ENCODE measurements at places on chromosomes 4 and X.
A peak's percentile ranks its signal among the peaks of the same experiment; 100 is the strongest.

DNA sequence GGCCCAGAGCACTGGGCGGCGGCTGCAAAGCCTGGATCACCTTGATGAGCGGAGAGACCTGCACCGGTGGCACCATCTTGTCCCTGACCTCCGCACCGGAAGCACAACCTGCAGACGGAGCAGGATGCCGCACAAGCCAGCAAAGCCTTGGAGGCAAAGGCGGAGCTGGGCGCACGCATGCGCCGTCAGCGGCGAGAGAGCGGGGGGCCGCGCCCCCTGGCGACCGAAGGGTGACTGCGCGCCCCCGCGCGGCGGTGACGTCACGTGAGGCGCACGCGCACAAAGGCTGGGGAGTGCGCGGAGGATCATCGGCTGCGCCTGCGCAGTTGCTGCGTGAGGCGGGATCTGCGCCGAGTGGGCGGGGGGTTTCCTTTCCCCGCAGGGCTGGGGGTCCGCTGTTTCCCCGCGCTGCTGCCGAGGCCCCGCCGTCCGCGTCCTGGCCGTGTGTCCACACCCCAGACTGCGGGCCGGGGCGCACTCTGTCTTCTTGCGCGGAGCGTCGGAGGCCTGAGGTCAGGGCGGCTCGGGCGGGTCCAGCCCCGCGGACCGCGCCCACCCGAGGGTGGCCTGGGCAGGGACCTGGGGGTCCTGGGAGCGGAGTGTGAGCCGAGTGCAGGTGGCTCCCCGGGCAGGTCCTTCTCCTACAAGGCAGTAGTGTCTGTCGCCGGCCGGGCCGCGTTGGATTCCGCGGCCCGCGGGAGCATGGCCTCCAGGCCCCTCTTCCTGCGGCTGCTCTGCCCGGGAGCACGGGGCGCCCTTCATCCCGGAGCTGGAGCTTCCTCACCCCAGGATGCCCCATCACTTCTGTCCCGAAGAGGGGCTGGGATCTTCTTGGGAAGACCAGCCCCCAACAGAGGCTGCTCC, at the start of the genes ATP5ME and MYL5:
Gene ATP5ME, minus strand, starts transcription at position 105 of the 864 bp plus-strand sequence. Its CDS starts 29 bp downstream, at position 76.
Gene MYL5, plus strand, starts transcription at position 371 of the 864 bp plus-strand sequence. CDS start 3,485 bp downstream, outside the sequence.
- peaks cover 10% of the 10 kb centered on the region for H3K4me1 ChIP-seq
- peaks cover 23% of the 10 kb centered on the region for H3K36me3 ChIP-seq
- peak within 1 kb of the TSS; percentile 89 for H3K4me3 ChIP-seq
- H3K27ac ChIP-seq = peak within 1 kb of the TSS; percentile 88
- H3K27me3 ChIP-seq = no peaks in the 10 kb centered on the region

DNA sequence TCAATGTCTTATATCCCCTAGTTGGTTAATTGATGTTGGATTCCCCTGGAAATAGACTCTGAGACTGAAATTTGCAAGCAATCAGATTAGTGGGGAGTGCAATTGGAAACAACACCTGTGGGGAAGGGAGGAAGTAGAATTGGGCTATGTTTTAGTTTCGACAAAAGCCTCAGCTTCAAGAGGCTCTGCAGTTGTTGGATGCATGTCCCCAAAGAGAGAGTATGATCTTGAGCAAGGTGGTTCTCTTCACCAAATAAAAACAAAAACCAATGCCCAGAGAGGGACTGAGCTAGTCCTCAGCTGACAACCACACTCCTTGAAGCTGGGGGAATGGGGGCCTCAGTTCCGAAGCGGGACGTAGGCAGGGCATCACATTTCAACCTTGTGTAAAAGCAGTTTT, 77.1 kb downstream of the PRKG2 start:
- H3K4me1 ChIP-seq = no peaks in the 10 kb centered on the region
- H3K4me3 ChIP-seq = no peak overlapping the region
- no peak for DNase-seq
- H3K36me3 ChIP-seq = no peaks in the 10 kb centered on the region

DNA sequence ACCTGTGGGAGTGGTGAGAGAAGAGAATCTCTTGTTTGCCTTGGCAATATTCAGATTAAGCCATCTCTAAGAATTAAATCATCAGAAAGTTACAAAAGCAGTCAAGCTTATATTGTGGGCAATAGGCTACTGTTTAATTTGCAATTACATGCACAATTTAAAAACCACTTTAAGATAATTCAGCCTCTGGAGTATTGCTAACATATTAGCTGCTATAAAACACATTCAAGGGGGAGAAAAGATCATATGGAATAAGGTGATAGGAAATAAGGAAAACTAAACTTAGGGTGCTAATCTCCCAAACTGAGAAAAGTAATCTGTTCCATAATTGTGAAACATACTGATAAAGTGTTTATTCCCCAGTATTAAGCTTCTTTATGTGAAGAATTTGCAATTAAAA, 103.9 kb downstream of the ARAP2 start:
- no peak overlapping the region for H3K4me3 ChIP-seq
- peaks cover 16% of the 10 kb centered on the region for H3K36me3 ChIP-seq
- H3K27ac ChIP-seq = no peak overlapping the region
- no peak for DNase-seq
- no peaks in the 10 kb centered on the region for H3K4me1 ChIP-seq
- no peaks in the 10 kb centered on the region for H3K27me3 ChIP-seq

DNA sequence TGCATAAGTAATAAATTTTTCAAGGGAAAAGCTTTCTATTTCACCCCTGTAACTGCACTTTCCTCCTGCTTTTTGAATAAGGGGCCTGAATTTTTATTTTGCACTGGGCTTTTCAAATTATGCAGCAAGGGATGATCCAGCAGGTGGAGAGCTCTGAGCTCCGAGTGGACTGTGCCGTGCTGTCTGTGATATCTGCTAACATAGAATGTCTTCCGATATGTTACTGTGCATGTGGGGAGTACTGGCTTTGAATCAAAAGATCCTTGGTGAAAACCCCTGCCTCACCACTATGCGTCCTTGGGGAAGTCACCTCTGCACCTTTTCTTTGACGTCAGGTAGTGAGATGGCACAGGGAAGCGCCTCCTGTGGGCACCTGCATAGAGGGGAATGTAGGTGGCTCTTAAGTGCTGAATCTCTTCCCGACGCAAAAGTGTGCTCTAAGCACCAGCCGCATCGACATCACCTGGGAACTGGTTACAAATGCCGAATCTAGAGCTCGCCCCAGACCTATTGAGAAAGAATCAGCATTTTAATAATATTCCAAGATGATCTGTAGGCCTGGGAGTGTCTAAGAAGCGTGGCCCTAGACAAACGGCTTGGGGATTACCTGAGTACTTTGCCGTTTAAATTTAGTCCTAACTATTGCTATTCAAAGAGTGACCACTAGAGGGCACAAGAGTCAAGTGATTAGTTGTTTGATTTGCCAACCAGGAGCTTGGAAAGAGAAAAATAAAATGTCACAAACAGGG, 19.2 kb upstream of the WFS1 start:
- H3K27me3 ChIP-seq = peaks cover 34% of the 10 kb centered on the region
- no peak for DNase-seq
- no peak overlapping the region for H3K4me3 ChIP-seq
- H3K27ac ChIP-seq = no peak overlapping the region
- peaks cover 5% of the 10 kb centered on the region for H3K4me1 ChIP-seq

GRCh38 chrX:69597399-69597798, 18.5 kb upstream of the EDA start:
- DNase-seq = no peak
- H3K27me3 ChIP-seq = no peaks in the 10 kb centered on the region
- no peak overlapping the region for H3K4me3 ChIP-seq
- H3K4me1 ChIP-seq = no peaks in the 10 kb centered on the region
- no peak overlapping the region for H3K27ac ChIP-seq

DNA sequence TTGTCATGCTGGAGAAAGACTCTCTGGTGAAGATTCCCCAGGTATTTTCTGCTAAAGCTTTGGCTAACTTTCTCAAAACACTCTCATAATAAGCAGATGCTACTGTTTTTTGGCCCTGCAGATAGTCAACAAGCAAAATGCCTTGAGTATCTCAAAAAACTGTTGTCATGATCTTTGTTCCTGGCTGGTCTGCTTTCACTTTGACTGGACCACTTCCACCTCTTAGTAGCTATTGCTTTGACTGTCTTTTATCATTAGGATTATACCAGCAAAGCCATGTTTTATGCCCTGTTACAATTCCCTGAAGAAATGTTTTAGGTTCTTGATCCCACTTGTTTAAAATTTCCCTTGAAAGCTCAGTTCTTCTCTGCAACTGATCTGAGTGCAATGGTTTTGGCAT, 231.5 kb downstream of the SLC7A11 start:
- no peak overlapping the region for H3K27ac ChIP-seq
- no peak for DNase-seq
- H3K4me3 ChIP-seq = no peak overlapping the region

GRCh38 chr4:101200561-101200960, 146.8 kb downstream of the PPP3CA start:
- H3K4me3 ChIP-seq = no peak overlapping the region
- peaks cover 28% of the 10 kb centered on the region for H3K4me1 ChIP-seq
- H3K27me3 ChIP-seq = no peaks in the 10 kb centered on the region

- no peak overlapping the region for H3K4me3 ChIP-seq
- H3K27me3 ChIP-seq = peaks cover 54% of the 10 kb centered on the region
- DNase-seq = no peak
- H3K27ac ChIP-seq = no peak overlapping the region
Observed at GRCh38 chr4:185467101-185467500, 4.4 kb downstream of the CCDC110 start.

- no peaks in the 10 kb centered on the region for H3K4me1 ChIP-seq
- H3K27me3 ChIP-seq = no peaks in the 10 kb centered on the region
- no peaks in the 10 kb centered on the region for H3K36me3 ChIP-seq
- no peak for DNase-seq
Observed at GRCh38 chrX:31590581-31591114, 518.8 kb upstream of the FTHL17 start.

GRCh38 chrX:46456125-46456922, 88.9 kb downstream of the ZNF674 start:
- no peak for DNase-seq
- no peaks in the 10 kb centered on the region for H3K27me3 ChIP-seq
- H3K4me1 ChIP-seq = peaks cover 8% of the 10 kb centered on the region
- H3K36me3 ChIP-seq = peaks cover 41% of the 10 kb centered on the region

DNA sequence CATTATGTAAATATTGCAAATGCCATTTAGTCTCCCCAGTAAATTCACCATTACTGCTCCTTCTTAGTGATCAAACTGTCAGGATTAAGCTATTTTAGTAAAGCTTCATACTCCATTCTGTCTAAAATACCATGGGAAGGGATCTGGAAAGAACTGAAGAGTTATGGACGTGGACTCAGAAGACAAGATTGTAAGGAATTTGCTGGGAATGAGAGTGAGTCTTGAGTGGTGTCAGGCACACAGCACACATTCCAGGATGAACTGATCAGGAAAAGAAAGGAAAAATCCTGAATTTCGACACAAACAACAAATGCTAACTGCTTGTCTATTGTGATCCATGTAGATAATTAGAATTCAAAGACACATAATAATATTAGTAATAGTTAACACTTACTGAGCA, 311.0 kb downstream of the CENPC start:
- H3K4me1 ChIP-seq = no peaks in the 10 kb centered on the region
- H3K36me3 ChIP-seq = no peaks in the 10 kb centered on the region
- H3K27me3 ChIP-seq = no peaks in the 10 kb centered on the region

Data from T-helper 2 cell treated with Interferon-gamma antibody and Interleukin-4, amounts not matched to agents 5 μg/mL and 100 μg/mL, for 36 hours (primary cell).